ENCODE measurements at places on chromosomes 7 and 10.

DNA sequence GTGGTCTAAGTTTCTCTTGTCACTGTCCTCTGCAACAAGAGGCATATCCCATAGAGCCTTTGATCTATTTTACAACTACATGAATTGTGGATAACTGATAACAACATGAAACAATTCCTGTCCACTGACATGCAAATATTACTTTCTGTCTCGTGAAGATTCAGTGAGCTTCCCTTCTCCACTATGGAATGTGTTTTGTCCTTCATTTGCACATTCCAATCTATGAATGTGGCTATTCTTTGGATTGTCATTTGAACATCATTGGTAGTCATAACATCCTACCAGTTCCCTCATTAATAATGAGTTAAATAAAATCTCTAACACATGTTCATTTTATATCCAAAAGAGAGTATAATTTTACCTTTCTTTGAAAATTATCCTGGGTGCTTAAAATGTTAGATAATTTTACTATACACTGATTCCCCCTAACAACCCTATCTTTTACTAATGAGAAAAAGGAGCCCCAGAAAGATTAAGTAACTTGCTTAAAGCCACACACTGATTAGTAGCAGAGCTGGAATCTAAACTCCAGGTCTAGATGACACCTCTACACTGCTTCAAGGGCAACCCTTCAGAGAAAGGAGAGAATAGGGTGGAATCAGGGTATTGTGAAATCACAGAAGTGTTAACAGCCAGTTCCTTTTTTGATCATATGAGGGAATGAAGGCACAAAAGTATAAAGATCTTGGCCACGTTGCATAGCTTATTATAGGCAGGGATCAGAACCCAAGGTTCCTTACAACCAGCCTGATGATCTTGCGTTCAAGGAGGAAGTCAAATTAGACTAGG, 39.1 kb downstream of the PDE1C start:
- no peak for DNase-seq

DNA sequence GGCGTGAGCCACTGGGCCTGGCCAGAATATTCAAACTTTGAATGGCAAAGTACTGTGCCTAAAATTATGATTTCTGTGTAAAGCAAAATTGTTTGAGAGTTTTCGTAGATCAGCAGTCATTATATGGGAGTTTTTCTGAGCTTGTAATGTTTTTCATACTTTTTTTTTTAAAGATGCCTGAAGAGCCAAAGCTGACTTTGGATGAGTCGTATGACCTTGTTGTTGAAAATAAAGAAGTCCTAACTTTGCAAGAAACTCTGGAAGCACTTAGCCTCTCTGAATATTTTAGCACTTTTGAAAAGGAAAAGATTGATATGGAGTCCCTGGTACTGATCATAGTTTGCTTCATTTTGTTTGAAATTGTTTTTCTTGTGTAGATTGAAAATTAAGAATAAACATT, 26.7 kb downstream of the SEC23IP start:
- peak; percentile 11 for DNase-seq

GRCh38 chr7:25565949-25566348, 337.7 kb upstream of the NPVF start:
- peak; percentile 76 for DNase-seq

GRCh38 chr10:34599026-34599795, 215.9 kb downstream of the PARD3 start:
- no peak for DNase-seq

GRCh38 chr10:1732564-1732996, 4.7 kb downstream of the ADARB2 start:
- DNase-seq = no peak

DNA sequence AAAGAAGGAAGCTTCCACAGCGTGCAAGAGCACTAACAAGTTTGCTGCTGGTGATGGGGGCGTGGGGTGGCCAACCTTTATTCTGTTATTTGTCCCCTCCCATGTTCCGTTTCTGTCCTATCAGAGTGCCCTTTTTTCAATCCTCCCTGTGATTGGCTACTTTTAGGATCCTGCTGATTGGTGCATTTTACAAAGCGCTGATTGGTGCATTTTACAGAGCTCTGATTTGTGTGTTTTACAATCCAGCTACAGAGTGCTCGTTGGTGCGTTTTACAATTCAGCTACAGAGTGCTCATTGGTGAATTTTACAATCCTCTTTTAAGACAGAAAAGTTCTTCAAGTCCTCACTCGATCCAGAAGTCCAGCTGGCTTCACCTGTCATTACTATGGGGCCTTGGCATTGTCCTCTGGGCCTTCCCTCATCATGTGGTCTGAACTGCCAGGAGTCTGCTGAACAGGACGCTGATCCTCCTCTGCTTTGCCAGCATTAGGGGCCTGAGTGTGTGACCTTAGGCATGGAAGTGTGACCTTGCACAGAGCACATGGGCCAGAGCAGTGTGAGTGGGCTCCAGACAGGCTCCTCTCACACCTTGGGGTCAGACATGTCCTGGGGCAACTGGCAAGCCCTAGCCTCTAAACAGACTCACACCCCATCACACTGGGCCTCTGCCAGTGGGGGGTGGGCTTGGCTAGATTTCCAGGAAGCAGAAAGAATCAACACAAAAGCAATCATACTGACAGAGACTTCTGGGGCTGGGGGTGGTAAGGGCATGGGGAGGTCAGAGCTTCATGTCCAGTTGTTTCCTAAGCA, 167.4 kb downstream of the PTPN20 start:
- DNase-seq = no peak

DNA sequence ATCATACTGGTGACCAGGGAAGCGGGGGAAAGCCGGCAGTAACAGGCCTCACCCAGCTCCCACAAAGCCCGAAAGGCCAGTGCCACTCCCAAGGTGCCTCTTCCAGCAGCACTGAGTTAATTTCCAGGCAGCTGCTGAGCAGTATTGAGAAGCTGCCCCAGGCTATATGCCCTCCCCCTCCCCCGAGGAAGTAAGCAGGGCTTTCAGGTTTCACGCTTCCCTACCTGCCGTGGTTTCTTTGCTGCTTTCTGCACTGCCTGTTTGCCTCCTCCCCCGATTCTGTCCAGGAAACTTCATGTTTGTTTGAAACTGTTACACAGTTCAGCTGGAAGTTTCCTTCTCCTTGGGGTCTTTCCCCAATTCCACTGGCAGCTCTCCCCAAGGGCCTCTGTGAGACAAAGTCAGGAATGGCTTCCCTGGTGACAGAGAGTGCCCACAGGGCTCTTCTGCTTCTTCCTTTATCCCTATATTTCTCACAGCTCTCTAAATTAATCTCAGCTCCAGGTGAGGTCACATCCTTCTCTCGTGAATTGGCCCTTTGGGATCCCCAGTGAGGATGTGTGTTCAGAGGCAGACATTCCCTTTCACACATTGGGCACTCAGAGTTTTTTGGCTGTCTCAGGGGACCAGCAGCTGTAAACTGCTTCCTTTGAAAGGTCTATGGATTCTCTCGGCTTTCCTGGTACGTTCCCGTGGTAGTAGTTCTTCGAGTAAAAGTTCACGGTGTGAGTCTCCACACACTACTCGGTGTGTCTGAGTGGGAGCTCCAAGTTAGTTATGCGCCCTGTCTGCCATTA, 19.4 kb downstream of the C1GALT1 start:
- DNase-seq = no peak

All from fibroblast of mammary gland (primary cell).